ENCODE measurements at places on chromosomes 7 and 10.
A peak's percentile ranks its signal among the peaks of the same experiment; 100 is the strongest.

GRCh38 chr7:129468547-129468946 lies 33.8 kb upstream of the SMKR1 start:
- no peak for DNase-seq

DNA sequence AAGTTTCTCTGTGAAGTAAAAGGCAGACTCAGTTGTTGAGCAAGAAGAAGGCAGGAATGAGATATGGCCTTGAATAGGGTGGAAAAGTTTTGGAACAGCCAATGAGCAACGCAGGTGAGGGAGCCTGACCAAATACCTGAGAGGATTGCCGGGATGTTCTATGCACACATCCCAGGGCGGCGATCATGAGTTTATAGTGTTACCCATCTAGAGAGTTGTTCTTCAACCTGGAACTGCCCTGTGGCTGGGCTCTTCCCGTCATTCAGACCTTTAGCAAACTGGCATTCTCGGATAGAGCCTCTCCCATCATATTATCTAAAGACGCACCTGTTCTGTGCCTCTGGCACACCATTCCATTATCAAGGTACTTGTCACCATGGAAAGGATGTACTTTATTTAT lies 103.0 kb upstream of the KIF5B start:
- no peak for DNase-seq

- DNase-seq, result no peak
Measured at GRCh38 chr10:82468453-82468852, 593.5 kb downstream of the NRG3 start.

GRCh38 chr10:101529207-101529606 lies 58.9 kb downstream of the POLL start:
- DNase-seq, result no peak

- DNase-seq, result no peak
Measured at GRCh38 chr10:109919220-109919619, 4.1 kb downstream of the XPNPEP1 start.

GRCh38 chr10:122665946-122666345 lies 33.7 kb downstream of the C10orf120 start:
- DNase-seq, result no peak

DNA sequence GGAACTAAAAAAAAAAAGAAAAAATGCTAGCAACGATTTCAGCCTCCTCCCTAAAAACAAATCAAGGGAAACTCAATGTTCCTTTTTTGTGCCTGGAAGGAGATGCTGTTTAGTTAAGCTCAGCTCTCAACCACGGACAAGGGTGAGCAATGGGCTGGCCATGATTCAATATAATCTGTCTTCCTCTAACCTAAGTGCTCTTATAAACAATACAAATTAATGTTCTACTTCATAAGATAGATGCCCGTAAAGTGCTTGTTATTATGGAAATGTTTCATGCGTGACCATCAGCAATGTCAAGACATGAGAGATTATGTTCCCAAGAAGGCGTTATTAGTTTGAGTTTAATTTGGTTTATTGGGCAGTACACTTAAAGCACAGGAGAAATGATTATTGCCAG lies 320.3 kb downstream of the SFMBT2 start:
- no peak for DNase-seq

GRCh38 chr7:43872406-43873110 lies 3.2 kb upstream of the MRPS24 start:
- DNase-seq, result no peak

- DNase-seq, result no peak
Measured at GRCh38 chr7:77258593-77258992, 59.0 kb upstream of the FGL2 start.

DNA sequence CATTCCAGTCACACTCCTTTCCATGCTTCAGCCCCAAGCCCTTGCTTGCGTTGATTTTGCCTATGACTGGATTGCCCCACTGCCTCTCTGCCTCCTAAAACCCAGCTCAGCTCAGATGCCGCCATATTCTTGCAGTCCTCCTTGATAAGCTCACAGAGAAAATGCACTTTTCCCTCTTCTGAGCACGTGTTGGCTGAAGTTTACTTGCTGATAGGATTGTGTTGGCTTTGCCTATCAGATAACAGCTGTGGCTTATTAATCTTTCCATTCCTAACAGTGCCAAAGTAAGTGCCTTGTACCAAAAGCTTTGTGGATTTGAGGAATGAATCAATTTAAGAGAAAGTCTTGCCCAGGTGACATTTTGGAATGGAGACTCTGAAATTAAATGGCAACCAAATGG lies 249.2 kb downstream of the PHTF2 start:
- no peak for DNase-seq

- DNase-seq, result no peak
Measured at GRCh38 chr7:12970626-12971025, 283.2 kb downstream of the ARL4A start.

- peak; percentile 75 for DNase-seq
Measured at GRCh38 chr10:3782451-3783315, 2.3 kb downstream of the KLF6 start.

DNA sequence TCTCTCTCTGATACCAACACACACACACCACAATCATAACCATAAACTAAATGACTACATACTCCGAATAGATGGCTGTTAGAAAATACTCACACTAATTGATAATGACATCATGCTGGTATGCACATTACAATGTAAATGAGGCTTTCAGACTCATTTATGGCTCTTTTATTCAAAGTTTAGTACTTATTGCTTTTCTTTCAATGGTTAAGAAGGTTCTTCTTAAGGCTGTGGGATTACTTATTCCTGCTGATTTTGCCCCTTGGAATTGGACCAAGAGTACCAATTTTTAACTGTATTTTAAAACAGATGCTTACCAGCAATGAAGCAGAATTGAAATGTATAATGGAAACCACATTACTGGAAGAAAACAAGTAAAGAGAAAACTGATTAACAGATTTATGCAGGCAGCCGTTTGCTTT lies 20.6 kb upstream of the CABCOCO1 start:
- no peak for DNase-seq

- no peak for DNase-seq
Measured at GRCh38 chr10:119859420-119860258, 13.0 kb downstream of the MCMBP start.

DNA sequence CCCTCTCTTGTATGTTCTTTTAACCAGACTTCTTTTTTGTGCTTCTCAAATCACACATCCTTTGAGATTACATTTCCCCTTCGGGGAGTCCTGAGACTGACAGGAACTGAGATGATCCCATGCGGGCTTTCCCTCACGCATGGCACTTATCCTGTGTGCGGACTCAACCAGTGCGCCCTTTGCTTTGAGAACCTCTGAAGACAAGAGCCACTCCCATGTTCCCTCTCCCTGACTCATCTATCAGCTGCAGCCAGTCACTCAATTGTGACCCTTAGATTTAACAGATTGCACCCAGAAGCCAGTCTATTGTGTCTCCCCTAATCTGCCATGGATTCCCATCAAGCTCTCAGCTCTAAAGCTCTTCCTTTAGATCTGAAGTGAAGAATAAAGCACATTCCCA lies 353.9 kb upstream of the MEOX2 start:
- DNase-seq, result no peak

GRCh38 chr10:108582387-108582786 lies 1340.9 kb downstream of the XPNPEP1 start:
- no peak for DNase-seq

- DNase-seq, result no peak
Measured at GRCh38 chr7:53684693-53685092, 649.3 kb downstream of the POM121L12 start.

DNA sequence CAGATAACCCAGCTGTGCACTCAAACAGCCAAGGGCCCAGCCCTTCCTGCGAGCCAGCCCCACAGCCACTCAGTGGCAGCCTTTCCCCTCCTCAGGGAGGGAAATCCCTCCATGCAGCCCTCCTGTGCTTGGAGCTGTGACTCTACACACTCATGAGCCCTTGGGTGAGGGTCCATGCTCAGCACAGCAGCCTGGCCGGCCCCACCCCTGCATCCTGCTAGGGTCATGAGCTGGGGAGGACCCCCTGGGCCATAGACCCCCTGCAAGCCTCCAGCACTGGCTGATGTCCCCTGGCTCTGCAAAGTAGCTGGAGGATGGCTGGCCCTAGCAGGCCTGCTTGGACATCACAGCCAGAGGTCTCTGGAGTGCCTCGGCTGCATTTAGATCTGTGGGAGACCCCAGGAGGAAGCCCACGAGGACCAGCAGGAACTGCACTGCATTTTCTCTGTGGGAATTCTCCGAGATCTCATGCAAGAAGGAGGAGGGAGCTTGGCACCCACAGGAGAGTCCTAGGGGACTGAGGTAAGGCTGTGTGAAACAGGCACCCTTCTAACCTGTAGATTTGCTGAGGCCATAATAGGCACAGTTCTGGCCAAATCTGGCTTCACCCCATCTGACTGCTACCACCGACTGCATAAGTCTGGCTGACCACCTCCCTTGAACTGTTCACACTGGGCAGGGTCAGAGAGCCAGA lies 17.4 kb downstream of the TMEM273 start:
- peak; percentile 45 for DNase-seq

- DNase-seq, result no peak
Measured at GRCh38 chr7:90768301-90768700, 172.2 kb downstream of the CDK14 start.

DNA sequence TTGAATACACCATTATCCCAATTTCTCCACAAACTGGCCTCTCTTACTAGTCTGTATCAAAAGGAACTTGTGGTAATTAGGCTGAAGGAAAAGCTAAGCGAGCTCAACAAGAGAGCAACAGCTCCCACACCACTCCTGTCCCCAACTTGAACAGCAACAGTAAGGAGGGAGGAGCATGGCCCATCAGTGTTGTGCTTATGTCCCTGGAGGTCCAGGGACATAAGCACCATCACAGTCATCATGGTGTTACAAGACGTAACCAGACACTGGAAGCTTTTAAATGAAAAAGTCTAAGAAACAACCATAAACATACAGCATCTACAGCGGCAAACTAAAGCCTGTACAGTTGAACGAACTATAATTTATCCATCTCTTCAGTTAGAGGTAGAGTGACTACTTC lies 989 bp downstream of the ERLIN1 start:
- DNase-seq, result no peak

- DNase-seq, result no peak
Measured at GRCh38 chr7:159197066-159197975, 52.7 kb upstream of the VIPR2 start.

GRCh38 chr10:112429654-112430230 lies 17.0 kb downstream of the ZDHHC6 start:
- no peak for DNase-seq

DNA sequence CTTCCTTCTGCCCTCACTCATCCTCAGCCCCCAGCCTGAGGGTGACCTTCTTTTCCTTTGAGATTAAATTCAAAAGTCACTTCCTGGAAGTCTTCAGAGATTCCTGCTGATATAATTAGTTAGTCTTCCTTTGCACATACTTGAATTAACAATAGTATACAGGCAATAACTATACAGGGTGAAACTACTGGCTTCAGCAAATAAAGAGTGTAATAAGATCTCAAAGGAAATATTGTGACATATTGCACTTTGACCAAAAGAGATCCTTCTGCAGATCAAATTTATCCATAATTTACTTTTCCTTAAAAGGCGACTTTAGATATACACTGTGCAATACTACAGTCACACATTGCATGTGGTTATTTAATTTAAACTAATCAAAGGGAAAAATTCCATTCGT lies 123.8 kb downstream of the SEMA3A start:
- no peak for DNase-seq

DNA sequence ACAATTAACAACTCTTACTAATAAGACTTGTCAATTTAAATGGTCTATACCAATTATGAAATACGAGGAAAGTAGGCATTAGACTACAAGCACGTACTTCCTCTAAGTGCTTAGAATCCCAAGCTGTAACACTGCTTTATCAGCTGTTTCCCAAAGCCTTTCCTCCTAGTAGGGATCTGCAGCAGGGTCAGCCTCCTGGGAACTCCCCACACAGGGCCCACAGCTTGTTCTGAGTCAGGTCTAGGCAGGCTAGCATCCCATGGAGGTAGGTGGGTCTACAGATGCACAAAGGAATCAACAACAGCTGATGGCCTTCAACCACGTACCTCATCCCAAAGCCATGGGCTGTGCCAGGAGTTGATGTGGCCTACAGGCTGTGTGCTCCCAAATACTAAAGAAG lies 14.7 kb downstream of the MMS19 start:
- no peak for DNase-seq

DNA sequence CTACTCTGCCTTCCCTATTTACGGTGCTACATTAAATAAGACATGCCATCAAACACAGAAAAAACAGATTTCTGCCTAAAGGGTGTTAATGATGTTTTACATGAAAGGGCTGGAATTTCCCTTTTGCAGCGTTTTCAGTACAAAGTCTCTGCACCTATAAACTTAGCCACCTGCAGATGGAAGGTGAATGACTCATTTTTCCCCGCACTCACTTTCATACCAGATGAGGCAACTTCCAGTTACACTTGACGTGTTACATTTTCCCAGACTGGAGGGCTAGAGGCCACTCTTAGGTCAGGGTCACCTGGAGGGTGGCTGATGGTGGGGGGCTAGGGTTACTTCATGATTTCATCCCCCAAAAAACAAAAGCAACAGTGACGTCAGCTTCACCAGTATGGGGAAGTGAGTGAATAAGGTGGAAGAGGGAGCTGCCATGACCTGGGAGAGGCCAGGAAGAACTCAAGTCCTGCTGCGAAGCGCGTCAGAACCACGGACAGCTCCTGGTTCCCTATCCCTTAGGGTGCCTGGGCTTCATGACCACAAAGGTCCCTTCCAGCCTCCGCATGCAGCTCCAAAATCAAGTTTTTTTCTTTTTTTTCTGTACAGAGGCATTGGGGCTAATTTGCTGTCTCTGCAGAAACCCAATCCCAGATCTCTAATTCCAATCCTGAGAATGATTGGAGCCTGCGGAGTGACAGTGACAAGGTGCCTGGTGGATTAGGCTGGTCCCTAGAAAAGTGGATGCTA lies 94.0 kb downstream of the ADARB2 start:
- DNase-seq, result no peak

- no peak for DNase-seq
Measured at GRCh38 chr10:58943960-58944359, 232.5 kb upstream of the PHYHIPL start.

DNA sequence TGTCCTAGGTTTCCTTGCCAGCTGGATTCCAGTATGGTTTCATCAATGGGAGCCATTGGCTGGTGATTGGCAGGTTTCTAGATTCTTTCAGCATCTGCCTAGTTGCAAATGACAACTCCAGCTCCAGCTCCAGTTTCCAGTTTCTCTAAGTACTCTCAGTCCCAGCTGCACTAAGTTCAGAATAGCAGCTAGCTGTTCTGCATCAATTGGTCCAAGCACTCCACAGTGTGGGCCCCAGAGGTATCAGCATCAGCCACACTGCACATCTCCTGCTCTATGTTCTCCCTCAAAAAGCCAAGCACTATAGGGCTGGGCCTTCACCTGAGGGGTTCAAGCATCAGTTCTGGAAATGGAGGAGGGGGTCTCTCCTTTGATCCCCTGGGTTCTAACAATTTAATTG lies 143.4 kb downstream of the VPS50 start:
- DNase-seq, result no peak

- no peak for DNase-seq
Measured at GRCh38 chr7:425794-426188, 93.9 kb downstream of the PDGFA start.

GRCh38 chr10:33235251-33235884 lies 99.1 kb downstream of the NRP1 start:
- DNase-seq, result no peak

GRCh38 chr7:98372993-98373392 lies 27.9 kb downstream of the BAIAP2L1 start:
- DNase-seq, result no peak
